ENCODE measurements at places on chromosomes 2 and 18. TPM values are rescaled to one million over a fixed set of nuclear protein-coding genes. Genes with fewer than 3 reads are reported as not detected.

WDR7 gene
- 34.7 TPM for total RNA-seq

GCFC2 gene
- 33.0 TPM for total RNA-seq

DAPL1 gene
- total RNA-seq = 3.5 TPM

OTX1 gene
- total RNA-seq = 0.62 TPM

ST6GAL2 gene
- 7.1 TPM for total RNA-seq

ASXL3 gene
- 4.3 TPM for total RNA-seq

IMP4 gene
- total RNA-seq = 52.1 TPM

DNA sequence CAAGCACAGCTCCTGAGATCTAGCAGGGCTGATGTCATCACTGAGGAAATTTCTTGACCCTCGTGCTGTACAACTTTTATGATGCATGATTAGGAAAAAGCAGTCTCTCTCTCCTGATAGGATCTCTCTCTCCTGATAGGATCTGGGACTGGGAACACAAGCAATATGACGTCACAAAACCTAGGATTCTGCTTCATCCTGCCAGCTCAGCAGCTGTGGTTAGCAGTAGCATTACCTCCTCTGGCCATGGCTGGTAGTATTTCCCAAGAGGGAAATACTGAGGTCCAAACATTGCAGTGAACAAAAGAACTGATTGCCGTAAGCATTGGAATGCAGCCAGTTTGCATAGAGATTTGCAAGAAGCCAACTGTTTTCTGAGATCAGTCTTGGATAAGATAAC lies 521.2 kb upstream of the POU3F3 start:
- peak; percentile 73 for DNase-seq

GRCh38 chr2:112621790-112622527 lies 23.8 kb upstream of the SLC20A1 start:
- no peak for DNase-seq

DNA sequence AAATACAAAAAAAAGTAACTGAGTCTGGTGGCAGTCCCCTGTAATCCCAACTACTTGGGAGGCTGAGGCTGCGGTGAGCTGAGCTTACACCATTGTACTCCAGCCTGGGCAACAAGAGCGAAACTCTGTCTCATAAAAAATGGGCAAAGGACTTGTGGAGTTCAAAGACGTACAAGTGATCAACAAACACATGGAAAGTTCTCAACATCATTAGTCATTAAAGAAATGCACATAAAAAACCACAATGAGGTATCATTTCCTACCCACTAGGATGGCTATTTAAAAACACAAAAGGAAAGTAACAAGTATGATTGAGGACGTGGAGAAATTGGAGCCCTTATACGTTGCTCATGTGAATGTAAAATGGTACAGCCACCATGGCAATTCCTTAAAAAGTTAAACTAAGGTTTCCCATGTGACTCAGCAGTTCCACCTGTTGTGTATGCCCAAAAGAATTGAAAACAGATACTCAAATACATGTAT lies 52.3 kb downstream of the RAB10 start:
- DNase-seq = no peak

DNA sequence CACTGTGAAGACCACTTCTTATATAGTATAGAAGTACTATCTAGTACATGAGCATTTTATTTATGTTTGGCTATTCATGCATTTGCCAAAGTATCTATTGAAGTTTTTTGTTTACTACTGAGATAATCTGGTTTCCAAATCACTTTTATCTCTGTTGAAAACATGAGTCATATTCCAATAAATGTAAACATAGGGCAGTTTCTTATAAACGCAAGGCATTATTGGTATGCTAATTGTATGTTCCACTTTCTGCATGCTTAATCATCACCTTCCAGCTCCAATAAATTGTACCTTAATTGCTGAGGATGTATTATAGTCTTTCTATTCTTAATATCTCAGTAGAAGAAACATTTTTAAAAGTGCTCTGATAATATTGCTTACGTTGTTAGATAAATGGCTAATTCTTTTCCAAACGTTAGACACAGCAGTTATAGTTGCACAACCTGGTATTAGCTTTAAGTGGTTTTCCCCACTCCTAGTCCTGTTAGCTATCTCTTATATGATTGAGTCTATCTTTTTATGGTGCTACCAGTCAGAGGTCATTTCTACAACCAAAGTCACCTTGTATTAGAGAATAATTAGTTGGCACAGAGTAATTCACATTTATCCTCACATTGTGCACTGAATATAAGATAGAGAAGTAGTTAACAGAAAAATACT lies 17.2 kb downstream of the ITGA4 start:
- no peak for DNase-seq

GRCh38 chr2:12721566-12722446 lies 5.1 kb downstream of the TRIB2 start:
- DNase-seq = peak; percentile 38

DNA sequence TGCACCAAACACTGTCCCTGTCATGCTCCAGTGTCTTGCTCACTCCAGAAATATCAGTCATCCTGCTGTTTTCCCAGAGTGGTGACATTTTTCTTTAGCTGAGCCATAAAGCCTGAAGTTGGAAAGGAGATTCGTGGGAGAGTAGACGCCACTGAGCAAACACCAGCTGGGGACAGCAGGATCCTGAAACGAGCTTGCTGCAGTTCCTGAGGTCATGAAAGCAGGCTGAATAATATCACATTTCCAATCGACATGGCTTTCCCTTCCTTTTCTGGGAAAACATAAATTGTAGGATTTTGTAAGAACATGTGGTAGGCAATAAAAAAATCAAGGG lies 276.4 kb downstream of the CDCA7 start:
- DNase-seq = peak; percentile 95

GRCh38 chr2:21793461-21793860 lies 669.7 kb downstream of the TDRD15 start:
- DNase-seq = no peak

- DNase-seq = no peak
Observed at GRCh38 chr18:43312891-43313290, 35.6 kb upstream of the SYT4 start.

DNA sequence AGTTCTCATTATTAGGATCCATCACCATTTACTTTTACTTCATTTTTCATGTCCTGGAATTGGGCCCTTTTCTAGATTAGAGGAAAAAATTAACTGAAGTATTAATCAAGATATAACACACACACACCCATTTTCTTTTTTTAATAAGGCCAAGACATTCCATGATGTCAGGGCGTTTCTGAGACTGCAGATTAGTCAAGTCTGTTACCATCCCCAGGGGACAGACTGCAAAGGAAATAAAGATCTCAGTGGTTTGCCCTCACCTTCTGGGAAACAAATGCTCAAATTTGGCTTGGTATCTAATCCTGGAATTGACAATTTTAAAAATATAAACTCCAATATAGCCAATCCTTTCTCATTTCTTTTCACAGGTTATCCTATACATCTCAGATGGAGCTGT lies 27.4 kb downstream of the RMP24 start:
- no peak for DNase-seq

DNA sequence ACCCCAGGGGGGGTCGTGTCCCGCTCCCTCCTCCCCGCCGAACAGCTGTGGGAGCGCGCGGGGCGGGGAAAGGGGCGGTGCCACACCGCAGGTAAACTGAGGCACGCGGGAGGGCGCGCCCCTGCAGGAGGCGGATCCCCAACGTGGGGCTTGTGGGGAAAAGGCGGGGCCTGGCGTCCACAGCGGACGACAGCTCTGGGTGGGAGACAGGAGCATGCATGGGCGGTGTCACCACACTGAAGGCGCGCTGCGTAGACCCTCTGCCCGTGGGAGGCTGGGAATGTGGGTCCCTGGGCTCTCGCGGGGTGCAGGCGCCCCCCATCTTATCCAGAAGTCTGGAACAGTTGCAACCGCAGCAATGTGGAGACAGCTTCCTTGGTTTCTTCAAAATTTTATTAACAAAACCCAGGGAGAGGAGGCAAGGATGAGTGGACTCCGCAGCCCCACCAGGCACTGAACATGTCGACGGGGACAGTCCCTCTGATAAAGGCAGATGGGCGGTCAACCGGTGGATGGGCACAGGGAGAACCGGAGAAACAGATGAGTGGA lies 723 bp upstream of the MBD1 start:
- DNase-seq = no peak

DNA sequence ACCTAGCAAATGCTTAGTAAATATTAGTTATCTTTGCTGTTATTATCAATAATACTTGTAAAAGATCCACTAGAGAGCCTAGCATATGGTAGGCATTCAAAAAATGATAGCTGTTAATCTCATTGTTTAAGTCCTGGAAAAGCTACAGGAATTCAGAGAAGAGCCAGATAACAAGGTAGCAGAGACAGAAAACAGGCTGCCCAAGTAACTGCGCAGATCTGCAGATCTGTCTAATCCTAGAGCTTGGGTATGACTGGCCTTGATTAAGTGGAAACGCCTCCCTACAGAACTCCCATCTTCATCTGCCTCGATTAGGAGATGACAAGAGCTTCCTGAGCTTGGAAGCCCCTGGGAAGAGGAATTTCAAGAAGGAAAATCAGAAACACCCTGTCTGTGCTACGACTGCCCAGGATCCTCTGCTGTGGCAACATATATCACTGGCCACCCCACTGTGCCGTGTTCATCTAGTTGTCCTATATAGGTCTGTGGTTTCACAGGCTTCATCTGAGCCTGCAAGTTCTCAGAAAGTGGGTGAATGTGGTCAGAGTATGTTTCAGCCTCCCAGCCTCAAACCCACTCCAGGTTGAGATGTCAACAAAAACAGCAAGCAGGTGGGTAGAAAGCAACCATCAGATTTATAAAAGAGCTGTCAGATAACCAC lies 151.5 kb upstream of the PKDCC start:
- DNase-seq = no peak

DNA sequence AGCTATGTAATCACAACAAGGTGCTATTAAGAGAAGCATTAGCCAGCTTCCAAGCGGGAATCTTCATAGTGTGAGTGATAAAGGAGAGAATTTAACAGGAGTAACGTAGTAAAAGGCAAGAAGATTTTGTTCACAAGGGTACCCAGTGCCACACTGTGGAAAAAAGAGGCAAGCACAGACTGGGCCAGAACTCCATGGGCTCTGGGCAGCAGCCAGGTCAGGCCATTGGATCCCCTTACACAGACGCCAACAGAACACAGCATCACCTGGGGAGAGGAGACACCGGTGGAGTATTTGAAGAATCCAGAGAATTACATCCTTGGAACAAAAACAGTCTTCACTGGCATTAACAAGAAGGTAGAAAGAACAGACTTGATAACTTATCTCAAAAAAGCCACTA lies 21.2 kb downstream of the AMER3 start:
- DNase-seq = no peak

- no peak for DNase-seq
Observed at GRCh38 chr18:43994381-43994780, 686.3 kb upstream of the SETBP1 start.

DNA sequence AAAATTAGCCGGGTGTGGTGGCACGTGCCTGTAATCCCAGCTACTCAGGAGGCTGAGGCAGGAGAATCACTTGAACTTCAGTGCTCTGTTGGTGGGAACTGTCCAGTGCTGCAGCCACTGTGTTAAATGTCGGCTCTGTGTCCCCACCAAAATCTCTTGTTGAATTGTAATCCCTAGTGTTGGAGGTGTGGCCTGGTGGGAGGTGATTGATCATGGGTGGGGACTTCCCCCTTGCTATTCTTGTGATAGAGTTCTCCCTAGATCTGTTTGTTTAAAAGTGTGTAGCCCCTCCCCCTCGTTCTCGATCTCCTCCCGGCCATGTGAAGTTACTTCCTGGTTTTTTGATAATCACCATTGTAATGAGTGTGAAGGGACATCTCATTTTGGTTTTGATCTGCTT lies 9.8 kb upstream of the RPL31 start:
- DNase-seq = no peak

GRCh38 chr18:24270937-24271380 lies 126.7 kb downstream of the OSBPL1A start:
- DNase-seq = peak; percentile 53

DNA sequence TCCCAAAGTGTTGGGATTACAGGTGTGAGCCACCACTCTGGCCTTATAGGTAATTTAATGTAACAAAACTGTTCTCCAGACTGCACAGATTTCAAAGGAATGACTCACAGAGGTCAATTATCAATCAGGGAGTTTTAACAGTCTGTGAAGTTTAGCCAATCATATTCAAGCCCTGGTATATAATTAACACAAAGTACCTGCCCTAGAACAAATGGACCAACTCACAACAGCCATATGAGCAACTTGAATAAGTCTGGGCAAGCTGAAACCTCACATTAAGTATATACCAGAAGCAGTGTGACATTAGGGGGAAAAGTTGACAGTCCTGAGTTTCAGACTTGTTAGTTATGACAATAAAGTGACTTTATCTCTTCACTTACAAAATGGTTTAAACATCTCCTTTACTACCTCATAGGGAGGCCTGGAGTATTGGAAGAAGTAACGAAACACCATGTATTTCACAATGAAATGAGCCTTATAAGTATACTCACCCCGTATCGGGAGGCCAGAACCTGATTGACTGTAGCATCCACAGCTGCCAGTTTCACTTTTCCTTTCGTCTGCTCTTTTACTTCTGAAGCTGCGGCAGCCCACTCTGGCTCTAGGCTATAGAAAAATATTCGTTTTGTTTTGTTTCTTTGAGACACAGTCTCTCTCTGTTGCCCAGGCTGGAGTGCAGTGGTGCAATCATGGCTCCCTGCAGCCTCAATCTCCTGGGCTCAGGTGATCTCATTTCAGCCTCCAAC lies 22.2 kb downstream of the PDIA6 start:
- no peak for DNase-seq

DNA sequence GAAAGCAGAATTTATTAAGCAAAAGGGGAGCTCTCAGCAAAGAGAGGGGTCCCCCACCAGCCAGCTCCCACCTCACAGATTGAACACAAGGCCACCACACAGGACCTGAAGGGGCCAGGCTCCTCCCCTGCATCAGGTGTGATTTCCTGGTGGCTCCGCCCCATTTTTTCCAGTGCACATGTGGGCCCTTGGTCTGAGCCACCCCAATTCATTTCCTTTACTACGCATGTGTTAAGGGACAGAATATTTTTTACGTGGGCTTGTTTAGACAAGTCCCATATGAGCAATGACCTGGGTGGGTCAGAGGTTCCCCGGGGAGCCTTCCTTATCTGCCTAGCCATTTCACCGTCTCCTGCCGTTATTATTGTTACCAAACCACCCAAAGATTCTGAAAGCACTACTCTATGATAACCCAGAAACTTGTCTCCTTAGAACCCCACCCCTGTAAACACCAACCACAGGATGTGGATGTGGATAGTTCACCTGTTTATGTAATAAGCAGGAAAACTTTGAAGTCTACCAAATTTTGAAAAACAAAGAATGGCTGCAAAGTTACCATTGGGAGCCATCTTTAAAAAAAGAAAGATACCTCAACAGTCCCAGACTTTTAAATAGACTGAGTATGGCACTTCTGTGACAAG lies 191.7 kb downstream of the CD226 start:
- DNase-seq = no peak

GRCh38 chr18:67608615-67609273 lies 92.2 kb upstream of the DSEL start:
- DNase-seq = no peak

DNA sequence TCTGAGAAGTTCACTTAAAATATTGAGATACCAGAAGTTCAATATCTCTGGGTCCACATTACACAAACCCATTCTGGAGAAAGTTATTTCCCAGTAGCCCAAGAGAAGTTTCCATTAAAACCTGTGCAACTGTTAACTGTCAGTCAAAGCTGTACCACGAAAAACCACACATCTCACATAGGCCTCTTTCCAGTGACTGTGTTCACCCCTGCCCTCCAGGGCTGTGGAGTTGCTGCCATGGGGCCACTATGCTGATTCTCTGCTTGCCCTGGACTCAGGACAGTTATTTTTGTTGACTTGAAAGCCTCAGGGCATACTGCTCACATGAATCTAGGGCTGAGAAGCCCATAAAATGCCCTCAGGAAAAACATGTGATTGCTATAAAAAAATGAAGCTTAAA lies 153.8 kb downstream of the PIEZO2 start:
- DNase-seq = no peak

All from tongue (tissue), 3 donors.